ENCODE measurements at places on chromosomes 3 and 15.

GRCh38 chr3:139975594-139976365 is 40.8 kb downstream of the CLSTN2 start:
- no peak for DNase-seq

DNA sequence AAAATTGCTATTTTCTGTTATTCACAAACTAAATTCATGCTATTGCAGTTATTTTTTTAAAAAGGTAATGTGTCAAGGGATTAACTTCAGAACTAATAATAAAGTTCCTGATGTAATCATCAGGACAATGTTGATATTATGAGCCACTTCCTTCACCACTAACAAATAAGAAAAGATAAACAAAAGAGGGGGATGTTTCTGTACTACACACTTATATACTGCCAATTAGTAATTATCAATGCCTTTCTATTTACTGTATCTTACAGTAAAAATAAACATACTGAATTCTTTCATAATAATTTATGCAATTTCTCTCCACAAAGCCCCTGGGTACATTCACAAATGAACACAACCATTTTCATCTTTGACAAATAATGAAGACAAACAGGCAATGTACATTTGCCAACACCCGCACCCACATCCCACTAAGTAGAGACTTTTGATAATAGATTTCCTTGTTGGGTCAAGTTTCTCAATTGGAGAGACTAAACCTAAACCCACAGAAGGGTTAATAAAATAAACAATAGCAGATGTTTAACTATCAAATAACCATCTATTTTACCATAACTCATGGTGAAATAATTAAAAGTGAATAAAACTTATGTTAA is 3.7 kb downstream of the CBLB start:
- DNase-seq: no peak

GRCh38 chr3:97967966-97968365 is 4.3 kb downstream of the RIOX2 start:
- DNase-seq: no peak

DNA sequence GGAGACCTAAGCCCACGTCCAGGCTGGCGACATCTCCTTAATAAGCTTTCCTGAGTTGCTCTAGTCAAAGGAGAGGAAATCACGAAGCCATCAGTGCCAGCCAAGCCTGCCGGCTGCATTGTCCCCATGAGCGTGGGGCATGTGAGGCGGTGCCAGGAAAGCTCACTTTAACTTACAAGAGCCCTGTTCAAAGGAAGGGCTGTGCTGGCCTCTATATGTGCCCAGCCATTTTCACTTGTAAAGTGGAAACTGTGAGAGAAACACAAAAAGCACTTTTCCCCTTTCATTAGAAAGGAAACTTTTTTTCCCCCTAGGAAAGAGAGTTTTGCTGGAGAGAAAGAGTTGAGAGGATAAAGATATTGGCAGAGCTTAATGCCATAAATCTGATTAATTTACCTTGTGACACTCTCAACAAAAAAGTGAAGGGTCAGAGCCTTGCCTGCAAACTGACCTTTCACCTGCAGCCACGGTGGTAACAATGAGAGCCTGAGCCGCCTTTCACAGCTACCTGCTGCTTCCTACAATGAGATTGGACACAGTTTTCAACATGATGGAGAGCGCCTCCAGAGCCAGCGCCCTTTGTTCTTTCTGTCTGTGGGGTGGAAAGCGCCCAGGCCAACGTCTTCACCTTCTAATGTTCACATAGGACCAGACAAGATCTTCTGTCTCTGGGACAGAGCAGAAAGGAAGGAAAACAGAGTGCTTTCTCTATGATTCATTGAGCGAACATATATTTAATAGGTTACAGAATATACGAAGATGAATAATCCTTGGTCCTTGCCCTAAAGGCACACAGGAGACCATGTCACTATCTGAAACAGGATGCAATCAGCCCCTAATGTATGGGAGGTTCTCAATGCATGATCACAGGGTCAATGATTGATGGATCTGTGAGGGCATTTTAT is 233.1 kb upstream of the HES1 start:
- DNase-seq: peak; percentile 41

DNA sequence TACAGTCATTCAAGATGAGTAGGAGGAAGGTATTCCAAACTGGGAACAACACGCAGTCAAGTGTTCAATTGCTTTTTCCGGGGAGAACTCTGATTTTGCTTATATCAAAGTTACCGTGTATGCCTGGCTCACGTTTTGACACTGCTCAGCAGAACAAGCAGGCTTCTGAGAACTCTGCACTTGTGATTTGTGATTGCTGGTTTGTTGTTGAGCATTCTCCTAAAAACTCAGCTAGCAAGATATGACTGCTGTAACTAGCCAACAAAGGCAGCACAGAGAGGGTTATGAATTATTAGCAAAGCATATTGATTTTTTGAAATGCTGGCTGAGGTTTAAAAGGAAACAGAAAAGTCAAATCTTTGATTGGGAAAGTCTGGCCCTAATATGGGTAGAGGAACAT is 151.7 kb downstream of the ZPLD1 start:
- no peak for DNase-seq

DNA sequence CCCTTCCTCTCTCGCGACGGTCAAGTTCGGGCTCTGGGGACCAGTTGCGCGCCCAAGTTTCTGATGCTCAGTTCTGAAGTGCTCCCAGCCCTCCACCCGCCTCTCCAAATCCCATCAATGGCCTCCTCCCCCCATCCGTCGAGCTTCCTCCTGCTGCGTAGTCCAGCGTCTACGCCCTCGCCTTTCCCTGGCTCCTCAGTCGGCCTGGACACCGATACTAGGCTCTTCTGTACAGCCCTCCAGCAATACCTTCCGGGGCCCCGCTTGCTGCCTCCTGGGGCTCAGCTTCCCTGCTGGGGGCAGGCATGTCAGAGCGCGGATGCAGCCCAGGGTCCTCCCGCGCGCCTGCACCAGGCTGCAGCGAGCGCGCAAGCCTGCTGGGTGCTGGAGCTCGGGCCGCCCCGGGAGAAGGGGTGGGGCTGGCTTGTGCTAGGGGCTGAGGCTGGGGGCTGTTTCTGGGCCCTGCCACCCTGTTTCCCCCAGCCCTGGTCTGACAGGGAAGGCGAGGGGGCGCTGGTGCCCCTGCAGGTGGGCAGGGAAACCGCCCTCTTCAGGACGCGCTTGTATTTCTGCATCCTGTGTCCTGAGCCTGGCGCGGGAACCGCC is 353.3 kb upstream of the SUCLG2 start:
- no peak for DNase-seq

DNA sequence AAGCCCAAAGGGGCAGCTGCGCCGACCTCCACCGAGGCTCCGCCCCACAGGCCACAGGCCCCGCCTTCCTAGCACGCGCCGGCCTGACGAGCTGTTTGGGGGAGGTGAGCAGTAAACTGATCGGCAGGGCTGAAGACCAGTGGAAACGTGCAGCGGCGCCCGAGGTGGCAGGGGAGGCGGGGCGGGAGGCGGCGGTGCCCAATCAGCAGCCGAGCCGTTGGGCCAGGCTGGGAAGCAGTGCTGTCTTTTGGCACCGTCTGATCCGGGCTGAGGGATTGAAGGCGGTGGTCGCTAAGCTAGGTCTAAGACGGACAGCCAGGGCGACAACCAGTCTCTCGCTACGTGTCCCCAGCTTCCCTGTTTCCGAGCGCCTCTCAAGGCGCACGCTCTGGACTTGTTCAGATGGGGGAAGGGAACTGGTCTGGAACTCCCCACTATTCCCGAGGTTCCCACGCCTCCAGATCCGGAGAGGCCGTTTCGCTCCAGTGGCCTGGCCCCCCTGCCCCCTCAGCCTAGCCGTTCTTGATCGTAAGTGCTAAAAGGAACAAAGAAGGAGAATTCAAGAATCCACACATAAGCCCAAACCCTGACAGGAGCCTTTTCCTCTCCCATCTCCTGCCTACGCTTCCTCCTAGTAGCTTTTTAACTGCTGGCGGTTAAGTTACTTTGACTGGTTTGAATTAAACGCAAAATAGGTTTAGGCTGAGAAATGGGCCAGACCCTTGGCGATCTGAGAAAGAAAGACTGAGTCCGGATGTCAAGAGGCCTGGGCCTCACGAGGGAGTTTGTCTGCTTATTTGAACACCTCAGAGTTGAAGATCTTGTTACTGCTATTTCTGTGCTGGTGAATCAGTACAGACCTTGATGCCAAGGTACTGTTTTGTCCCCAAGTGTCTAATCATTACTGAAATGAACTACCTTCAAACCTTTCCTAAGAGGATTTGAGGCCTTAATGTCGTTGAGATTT is at the start of gene FMN1:
FMN1 (minus strand) TSS at position 11 of the 967 bp plus-strand sequence. CDS start 39,800 bp downstream, outside the sequence.
- peak; percentile 78 for DNase-seq

- no peak for DNase-seq
Observed at GRCh38 chr15:78133801-78134200, 2.6 kb upstream of the CIB2 start.

DNA sequence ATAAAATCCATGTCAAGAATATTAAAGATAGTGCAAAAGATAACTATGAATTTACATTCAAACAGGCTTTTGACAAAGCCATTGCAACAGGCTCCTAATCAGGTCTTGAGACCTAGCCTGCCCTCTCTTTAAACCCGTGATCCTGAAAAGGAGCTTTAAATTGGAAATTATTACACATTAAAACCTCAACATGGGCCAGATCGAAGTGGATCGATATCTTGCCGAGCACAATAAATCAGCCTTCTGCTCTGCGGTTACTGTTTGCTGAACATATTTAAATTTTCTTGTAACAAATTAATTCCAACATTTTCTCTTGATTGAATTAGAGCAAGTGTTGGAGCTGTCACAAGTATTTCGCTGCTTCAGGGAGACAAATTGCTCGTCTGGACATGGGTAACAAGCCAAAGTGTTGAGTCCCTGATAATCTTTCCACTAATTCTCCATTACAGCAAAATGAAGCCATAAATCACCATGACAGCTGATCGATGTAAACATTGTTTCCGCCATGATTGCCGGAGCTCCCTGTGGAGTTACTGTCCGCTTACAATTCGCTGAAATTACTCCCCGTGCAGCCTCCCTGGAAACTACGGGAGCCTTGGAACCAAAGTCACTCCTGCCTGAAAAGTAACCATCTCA is 47.6 kb downstream of the SHOX2 start:
- DNase-seq: peak; percentile 2

DNA sequence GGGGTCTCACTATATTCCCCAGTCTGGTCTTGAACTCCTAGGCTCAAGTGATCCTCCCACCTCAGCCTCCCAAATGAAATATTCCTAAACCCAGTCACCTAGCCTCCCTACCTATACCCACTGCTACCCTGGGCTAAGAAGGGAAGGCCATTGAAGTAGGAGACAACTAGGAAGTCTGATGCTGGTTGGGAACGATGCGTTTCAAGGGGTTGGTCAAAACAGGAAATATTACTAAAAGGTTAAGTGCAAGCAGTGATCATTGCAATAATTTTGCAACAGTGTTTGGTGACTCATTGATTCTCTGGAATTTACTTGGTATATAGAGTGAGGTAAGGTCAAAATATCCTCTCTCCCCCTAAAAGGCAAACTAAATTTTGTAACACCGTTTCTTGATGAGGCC is 4.6 kb upstream of the UQCRC1 start:
- DNase-seq: no peak

DNA sequence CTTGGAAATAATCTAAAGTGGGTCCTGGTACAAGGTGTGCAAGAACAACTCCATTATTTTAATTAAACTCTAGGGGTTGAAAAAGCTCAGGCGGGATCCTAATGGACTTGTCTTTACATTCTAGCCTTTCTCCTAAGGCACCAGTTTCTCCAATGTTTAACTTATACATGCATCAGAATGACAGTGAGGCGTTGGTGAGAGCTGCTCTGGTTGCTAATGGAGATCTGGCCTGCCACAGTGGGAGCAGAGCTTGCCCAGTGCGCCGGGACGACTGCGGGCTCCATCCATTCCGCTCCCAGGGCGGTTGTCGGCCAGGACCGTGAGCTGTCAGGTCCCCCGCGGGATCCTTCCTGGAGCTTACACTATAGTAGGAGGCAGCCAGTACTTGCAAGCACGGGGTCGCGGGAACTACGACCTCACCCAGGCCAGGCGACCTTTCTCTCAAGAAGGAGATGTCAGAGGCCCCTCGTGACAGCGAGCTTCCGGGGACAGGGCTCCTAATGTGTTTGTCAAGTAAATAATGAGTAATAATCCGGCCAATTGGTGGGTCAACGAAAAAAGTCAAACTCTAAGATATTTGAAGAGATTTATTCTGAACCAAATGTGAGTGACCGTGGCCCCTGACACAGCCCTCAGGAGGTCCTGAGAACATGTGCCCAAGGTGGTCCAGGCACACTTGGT is 991 bp upstream of the HIGD1A start:
- DNase-seq: no peak

GRCh38 chr3:142898346-142899213 is 9.7 kb upstream of the PCOLCE2 start:
- no peak for DNase-seq

- no peak for DNase-seq
Observed at GRCh38 chr15:32706704-32707103, 11.1 kb upstream of the GREM1 start.

GRCh38 chr15:67039384-67040075 is 25.9 kb upstream of the SMAD3 start:
- no peak for DNase-seq

DNA sequence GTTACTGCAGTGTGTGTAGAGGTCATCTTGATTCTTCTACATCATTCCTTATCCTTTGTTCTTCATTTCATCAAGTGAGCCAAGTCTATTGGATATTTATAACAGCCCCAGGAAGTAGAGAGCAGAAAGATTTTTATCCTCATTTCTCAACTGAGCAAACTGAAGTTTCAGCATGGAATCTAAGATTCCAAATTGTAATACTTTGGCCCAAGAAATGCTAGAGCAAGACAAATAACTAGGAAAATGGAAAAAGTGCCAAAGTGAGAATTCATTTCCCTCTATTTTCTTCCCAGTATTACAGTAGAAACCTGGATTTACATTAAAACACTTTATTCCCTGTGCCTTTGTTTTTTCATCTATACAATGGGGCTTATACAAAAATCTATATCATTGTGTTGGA is 346.8 kb downstream of the ARPP21 start:
- DNase-seq: no peak

- DNase-seq: no peak
Observed at GRCh38 chr3:53970661-53971060, 79.0 kb upstream of the SELENOK start.

- no peak for DNase-seq
Observed at GRCh38 chr15:58489289-58490085, 57.7 kb downstream of the LIPC start.

DNA sequence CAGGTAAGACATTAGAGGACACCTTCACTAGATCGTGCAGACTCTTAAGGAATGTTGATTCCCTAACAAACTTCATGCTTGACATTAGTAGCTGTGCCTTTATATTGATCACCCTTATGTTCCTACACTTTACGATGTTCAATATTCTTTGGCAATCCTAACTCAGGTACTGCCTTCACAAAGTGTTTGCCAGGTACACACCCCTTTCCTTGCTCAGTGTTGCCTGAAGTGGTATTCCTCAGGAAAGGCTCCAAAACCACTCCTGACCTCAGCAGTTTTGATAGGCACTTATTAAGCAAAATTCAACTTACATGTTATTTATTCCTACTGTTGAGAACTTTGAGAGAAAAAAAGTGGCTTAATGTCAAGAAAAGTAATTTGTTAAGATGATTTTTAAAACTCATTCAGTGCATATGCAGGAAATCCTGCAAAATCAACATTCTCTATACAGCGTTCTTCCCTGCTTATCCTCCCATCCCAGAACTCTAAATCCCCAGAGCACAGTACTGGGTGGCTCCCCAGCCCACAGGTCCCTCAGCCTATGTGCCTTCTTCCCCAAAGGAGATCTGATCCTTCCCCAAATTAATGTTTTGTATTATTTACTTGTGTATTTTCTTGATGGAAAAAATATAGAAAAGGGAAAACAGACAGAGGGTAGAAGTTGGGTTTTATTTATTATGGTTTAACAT is 260.7 kb downstream of the MECOM start:
- no peak for DNase-seq

- no peak for DNase-seq
Observed at GRCh38 chr3:26438325-26438940, 184.1 kb upstream of the LRRC3B start.

GRCh38 chr3:13785351-13785750 is 94.5 kb downstream of the WNT7A start:
- DNase-seq: no peak
